Fibroblast of the aortic adventitia (primary cell): ENCODE measurements at places on chromosomes 11 and 22. TPM values are rescaled to one million over a fixed set of nuclear protein-coding genes. Genes with fewer than 3 reads are reported as not detected.
A peak's percentile ranks its signal among the peaks of the same experiment; 100 is the strongest.

SLC39A13 gene
- 28.5 and 47.5 TPM in 2 replicates for total RNA-seq

MPST gene
- total RNA-seq: 31.9 and 48.9 TPM in 2 replicates

RFPL1 gene
- total RNA-seq: not detected in 2 replicates

SEPTIN3 gene
- 0.65 TPM in 1 of 2 replicates, not detected in the other for total RNA-seq

SF1 gene
- total RNA-seq: 150 and 183 TPM in 2 replicates

PDGFD gene
- total RNA-seq: 32.4 and 37.4 TPM in 2 replicates

TXNRD2 gene
- total RNA-seq: 16.4 and 16.8 TPM in 2 replicates

MYRF gene
- total RNA-seq: 0.16 and 0.18 TPM in 2 replicates

SERPINH1 gene
- total RNA-seq: 374 and 497 TPM in 2 replicates

- no peak for DNase-seq
Observed at GRCh38 chr11:129414144-129414872, 38.7 kb downstream of the BARX2 start.

DNA sequence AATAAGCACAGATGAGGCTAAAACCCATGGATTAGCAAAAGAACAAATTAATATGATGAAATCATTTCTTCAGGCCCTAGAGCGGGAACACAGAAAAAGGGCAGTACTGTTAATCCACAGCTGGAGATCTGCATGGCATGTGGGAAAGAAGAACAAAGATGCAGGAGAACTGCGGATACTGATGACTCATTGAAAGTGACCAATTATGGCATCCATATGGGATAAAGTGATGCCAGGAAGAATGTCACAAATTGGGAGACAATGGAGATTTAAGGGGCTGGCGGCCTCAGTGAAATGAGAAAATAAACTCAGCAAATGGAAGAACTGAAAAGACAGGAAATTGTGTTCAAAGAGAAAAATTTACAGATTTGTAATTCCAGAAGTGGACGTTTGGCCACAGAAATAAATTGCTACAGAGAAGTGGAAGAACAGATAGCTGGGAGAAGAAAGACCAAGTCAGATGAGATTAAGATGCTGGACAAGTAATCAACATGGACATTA lies 39.4 kb downstream of the SIK3 start:
- DNase-seq: peak; percentile 87

DNA sequence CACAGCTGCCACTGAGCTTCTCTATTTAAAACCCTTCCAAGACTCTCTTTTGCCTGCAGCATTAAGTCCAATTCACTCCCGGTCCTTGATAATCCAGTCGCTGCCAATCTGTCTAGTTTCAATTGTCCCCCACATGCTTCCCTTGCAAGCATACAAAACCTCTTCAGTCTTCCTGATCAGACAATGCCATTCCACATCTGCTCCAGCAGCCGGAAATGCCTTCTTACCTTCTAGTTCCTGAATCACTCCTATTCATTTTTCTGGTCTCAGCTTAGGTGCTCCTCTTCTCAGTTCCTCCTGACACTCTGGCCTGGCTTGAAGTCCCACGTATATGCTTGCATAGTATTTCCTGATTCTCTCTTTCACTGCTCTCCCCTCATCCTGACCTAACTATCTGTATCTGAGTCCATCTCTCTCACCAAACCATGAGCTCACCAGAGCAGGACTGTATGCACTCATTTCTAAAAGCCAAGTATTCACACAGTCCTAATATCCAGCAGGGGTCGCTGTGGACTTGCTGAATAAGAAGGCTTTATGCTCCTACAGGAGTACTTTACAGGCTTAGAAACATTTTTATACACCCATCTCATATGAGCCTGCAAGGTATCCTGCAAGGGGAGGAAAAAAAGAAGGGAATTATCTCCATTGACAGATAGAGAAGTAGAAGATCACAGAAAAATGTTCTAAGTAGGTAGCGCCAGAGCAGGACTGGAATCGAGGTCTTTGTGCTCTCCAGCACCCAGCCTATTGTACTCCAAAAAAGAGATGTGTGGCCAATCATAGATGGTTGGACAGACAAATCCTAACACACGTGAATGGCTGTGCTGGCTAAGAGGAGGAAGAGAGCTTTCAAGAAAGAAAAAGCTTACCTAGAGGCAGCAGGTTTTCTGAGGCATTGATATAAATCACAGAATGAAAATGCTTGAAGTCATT lies 19.2 kb downstream of the XRRA1 start:
- DNase-seq: peak; percentile 96

- DNase-seq: no peak
Observed at GRCh38 chr11:122696662-122697061, 41.1 kb downstream of the UBASH3B start.

- no peak for DNase-seq
Observed at GRCh38 chr11:15190611-15191010, 75.9 kb downstream of the INSC start.

DNA sequence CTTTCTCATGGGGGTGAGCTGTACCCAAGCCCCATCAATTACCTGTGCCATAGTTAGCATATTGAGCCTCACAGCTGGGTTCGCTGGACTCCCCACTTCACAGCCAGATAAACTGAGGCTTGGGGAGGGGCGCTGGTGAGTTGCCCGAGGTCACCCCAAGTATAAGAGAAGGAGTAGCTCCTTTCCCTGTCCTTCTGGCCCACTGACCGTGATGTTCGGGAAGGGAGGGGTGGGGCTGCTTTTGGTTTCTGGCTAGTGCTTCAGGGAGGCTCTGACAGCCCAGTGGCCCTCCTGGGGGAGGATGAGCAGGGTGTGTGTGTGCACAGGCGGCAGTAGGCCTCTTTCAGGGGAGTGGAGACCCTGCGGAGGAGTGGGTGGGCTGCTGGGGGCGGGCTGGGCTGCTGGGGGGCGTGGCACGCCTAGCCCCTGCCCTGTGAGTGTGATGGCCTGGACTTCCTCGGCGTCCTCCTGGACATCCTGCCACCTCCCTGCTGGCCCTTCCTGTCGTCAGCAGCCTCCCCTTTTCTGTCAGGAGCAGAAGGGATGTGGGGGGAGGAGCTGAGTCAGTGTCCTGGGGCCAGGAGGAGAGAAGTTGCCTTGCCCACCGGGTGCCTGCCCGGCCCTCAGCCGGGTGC lies 50.3 kb downstream of the TRIOBP start:
- DNase-seq: peak; percentile 48

DNA sequence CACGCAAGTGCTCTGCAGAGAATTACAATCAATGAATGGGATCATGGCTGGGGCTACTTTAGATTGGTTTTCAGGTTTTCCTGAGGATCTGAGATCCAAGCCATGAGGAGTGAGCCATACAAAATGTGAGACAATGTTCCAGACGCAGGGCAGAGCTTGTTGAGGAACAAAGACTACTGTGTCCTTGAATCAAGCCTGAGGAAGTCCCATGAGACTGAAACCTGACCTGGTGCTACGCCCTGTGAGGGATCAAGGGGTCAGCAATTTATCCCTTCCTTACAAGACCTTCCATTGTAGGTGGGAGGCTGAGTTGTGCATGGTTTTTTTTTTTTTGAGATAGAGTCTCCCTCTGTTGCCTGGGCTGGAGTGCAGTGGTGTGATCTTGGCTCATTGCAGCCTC lies 2.1 kb downstream of the INCENP start:
- no peak for DNase-seq

- DNase-seq: peak; percentile 67
Observed at GRCh38 chr11:62497132-62497801, 49.3 kb downstream of the AHNAK start.

GRCh38 chr11:107711861-107712755 lies at the start of gene SLN:
Gene SLN (minus strand): TSS chr11:107712056.
- no peak for DNase-seq

- DNase-seq: no peak
Observed at GRCh38 chr11:117502779-117503100, 175.1 kb downstream of the CEP164 start.

GRCh38 chr22:39543095-39543494 lies 10.5 kb upstream of the RPS19BP1 start:
- no peak for DNase-seq

- DNase-seq: peak; percentile 73
Observed at GRCh38 chr22:41822317-41823057, 10.4 kb upstream of the SREBF2 start.

GRCh38 chr11:106480581-106481190 lies 403.2 kb downstream of the AASDHPPT start:
- DNase-seq: peak; percentile 63

GRCh38 chr11:8167796-8168195 lies 1.0 kb downstream of the RIC3 start:
- DNase-seq: peak; percentile 7

GRCh38 chr22:49300241-49300640 lies 527.4 kb downstream of the BRD1 start:
- DNase-seq: no peak

- no peak for DNase-seq
Observed at GRCh38 chr11:108218912-108219783, 3.3 kb downstream of the NPAT start.

- DNase-seq: peak; percentile 13
Observed at GRCh38 chr11:23205156-23205871, 345.0 kb upstream of the CCDC179 start.

DNA sequence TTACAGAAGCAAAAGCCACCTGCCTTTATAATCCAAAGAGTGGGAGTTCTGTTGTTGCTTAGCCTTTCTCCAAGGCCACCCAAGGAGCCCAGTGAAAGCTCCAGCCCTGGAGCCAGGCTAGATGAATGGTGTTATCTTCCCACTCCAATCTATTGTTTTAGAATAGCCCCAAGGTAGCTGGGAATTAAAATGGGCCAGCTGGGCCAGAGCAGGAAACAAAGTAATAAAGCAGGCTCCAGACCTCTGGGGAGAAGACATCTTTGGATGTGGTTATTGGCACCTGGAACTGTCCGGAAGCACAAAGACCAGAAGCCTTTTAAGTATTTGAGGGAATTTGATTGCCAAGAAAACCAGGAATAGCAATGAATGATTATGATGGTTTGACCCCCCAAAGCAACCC lies 8.8 kb downstream of the C11orf96 start:
- no peak for DNase-seq

DNA sequence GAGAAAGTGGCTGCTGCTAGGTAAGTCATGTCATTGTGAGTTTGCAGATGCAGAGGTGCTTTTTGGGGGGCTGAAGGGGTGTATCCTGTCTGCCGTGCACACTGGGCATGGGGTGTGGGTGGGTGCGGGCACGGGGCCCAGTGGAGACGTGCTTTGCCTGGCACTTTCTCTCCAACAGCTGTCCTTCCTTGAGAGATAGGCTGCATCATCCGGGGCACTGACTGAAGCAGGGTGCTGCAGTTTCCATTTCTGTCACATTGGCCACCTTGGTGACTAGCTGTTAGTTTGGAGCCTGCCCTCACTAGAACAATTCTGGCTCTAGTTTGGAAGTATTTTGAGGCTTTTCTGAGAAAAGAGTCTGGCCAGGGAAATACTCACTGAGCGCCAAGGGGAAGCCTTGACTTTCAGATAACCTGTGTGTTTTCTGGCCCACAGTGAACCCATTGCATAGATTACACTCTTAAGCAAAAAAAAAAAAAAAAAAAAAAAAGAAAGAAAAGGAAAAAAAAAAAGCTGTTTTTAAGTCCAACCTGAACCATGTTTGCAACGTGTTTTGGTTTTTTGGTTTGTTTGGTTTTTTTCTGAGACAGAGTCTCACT lies 219.2 kb downstream of the NAV2 start:
- peak; percentile 76 for DNase-seq

- DNase-seq: no peak
Observed at GRCh38 chr11:20488352-20488751, 100.8 kb downstream of the PRMT3 start.
